LoVo (cell line): ENCODE measurements at places on chromosomes 1 and 21.

GRCh38 chr1:171807556-171807955, 26.1 kb downstream of the METTL13 start:
- DNase-seq: no peak

DNA sequence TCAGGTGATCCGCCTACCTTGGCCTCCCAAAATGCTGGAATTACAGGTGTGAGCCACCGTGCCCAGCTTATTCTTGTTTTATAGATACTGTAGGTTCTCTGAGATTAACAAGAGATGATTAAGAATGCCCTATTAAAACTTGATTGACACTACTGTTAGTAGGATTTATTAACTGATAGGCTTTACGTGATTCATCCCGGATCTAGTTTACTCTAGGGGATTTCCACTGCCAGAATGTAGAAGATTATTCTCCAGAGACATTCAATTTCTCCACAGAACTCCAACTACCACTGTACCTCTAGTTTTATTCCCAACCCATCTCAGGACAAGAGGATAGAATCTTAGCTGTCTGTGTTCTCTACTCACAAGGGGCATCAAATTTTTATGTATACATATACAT, 26.3 kb upstream of the RBM34 start:
- no peak for DNase-seq

DNA sequence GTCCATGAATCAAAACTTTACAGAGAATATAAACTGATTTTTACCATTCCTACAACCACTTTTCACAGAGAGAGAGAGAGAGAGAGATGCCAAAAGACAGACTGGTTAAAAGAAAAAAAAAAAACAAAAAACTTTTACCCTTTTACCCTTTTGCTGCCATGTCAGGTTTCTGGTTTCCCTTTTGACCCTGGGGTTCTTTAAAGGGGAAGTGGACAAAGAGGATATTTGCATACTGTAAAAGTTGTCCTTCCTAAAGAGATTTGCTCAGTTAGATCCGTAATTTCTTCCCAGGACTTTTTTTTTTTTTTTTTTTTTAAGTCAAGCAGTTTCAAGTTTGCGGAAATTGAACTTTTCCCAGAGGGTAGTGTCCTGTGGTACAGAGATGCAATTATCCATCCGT, 287.8 kb upstream of the RGS18 start:
- no peak for DNase-seq

DNA sequence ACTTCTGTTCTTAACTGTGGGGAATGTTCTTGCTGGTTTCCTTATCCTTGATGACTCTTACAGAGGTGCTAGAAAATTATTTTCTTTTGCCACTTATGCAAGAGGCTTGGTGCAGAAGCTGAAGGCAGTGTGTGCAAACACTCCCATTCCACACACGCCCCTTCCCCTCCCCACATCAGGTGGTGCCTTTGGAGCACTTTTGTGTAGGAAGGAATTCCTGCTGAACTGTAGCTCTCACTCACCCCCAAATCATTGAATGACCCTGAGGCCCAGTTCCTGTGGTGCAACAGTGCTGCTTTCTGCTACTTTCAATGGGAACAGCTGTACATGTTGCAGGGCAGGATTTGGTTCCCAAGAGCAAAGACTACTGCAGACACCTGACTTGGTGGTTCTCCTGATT, 101.8 kb downstream of the CD247 start:
- DNase-seq: no peak

GRCh38 chr21:42580076-42580792, 66.6 kb downstream of the SLC37A1 start:
- no peak for DNase-seq

DNA sequence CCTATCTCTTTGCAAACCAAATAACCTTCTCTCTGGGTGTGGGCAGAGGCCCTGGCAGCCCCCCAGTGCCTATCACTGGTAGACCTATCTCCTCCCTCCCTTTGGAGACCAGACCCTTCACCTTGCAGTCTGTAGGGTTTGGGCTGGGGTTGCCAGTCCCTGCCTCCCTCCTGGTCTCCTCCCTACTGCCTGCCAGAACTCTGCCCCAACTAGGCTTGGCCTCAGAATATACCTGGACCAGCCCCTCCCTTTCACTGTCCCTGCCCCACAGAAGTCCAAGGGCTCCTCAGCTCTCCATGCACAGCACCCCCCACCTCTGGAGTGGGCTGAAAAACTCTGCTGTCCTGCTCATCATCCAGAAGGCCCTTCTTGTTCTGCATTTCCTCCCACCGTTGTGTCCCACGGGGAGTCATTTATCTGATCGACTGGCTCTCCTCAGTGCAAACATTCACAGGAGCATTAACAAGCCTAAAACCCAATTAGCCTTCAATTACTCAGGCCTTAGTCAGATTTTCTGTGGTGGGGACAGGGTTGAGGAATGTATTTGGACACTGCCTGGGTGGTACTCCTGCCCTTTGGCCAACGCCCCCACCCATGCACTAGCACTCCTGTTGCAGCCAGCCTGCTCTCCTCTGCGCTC, 27.7 kb upstream of the DMBX1 start:
- no peak for DNase-seq

- no peak for DNase-seq
Observed at GRCh38 chr1:235009561-235010306, 118.9 kb downstream of the TOMM20 start.

DNA sequence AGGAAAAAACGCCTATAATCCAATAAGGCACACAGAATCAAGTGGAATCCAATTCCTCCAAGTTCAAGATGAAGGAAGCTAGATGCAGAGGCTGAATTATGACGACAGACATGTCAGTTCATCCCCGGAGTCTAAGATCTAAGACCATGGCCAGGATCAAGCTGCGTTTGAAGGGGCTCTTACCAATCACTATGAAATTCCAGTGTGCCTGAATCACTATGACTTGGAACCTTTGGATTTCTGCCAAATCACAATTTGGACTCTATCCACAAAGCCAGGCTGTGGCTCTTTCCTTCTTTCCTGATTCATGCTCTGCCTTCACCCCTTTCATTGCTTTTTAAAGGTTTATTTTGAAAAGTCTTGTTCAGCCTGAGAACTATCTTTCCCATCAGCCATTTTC, 17.1 kb downstream of the OLIG2 start:
- DNase-seq: peak; percentile 82

DNA sequence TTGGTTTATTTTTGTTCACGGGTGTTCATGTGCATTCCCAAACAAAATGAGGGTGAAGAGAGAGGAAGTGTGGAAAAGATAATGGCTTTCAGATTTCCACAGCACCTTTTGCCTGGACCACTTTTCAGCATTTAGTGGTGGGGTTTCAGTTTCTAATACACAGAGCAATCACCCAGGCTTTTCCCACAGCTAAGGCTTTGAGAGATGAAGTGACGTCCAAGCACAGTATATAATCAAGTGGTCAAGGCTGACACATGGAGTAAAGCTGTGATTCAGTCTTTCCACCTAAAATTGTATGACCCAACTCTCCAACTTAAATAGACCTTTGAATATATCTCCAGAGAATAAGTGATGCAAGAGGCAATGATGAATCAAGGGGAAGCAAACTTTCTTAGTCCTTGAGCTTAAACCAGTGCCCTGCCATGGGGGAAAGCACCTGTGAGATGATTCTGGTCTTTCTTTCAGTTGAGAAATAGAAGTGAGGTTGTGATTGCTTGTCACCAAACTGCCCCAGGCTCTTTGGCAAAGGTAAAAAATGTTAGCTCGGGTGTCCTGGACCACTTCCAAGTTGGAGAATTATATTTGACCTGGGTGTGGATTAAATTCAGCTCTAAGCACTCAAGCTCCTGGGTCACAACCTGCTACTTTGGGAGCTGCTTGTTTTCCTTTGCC, 2.4 kb upstream of the PIK3R3 start:
- peak; percentile 54 for DNase-seq

DNA sequence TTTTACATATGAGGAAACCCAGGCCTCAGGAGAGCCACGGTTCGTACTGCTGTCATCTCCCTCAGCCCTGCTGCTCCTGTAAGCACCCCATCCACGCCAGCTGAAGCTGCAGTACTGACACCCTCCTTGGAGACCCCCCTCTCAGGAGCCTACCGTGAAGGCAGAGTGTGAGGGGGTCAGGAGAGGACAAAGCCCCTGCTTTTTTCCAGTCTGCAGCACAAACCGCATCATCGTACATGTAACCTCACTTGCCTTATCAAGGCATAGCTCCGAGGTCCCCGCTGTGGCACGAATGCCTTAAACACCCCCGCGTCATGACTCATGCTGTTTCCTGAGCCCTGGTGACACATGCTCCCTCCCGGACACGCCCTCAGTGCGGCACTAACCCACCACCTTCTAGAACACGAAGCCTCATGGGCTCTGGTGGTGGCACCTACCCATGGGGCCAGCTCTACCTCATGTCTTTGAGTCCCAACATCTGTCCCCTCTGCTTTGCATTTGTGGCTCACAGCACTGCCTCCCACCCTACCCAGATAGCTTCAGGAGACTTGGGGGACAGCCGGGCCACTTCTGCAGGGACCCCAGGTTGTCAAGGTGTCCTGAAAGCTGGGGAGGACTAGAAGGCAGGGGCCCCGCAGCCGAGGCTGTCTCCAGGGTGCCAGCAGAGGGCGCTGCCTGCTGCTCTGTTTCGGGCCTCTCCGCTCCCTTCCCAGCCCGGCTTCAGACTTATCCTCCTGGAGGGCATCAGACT, 4.9 kb downstream of the SH3BGRL3 start:
- DNase-seq: peak; percentile 80
